ENCODE measurements at places on chromosomes 5 and 9. TPM values are rescaled to one million over a fixed set of nuclear protein-coding genes. Genes with fewer than 3 reads are reported as not detected.

FSTL4 gene
- 0.33 TPM for total RNA-seq

STPG3 gene
- total RNA-seq = not detected

ZNF483 gene
- total RNA-seq = 2.3 TPM

SPATA31A3 gene
- not detected for total RNA-seq

NMUR2 gene
- total RNA-seq = not detected

ZNF367 gene
- 5.0 TPM for total RNA-seq

SERF1A gene
- total RNA-seq = 9.3 TPM

TEX48 gene
- not detected for total RNA-seq

TMEM141 gene
- 163 TPM for total RNA-seq
